Hepatocyte (in vitro differentiated cells): ENCODE measurements at places on chromosomes 6 and 20. TPM values are rescaled to one million over a fixed set of nuclear protein-coding genes. Genes with fewer than 3 reads are reported as not detected.

Gene LGSN
- total RNA-seq: 4.1 and 6.1 TPM in 2 replicates

Gene SMPDL3A
- 124 and 126 TPM in 2 replicates for total RNA-seq

Gene CPXM1
- 47.9 and 57.8 TPM in 2 replicates for total RNA-seq

GRCh38 chr20:15902493-15902892 lies 670.8 kb downstream of the KIF16B start:
- DNase-seq: no peak

DNA sequence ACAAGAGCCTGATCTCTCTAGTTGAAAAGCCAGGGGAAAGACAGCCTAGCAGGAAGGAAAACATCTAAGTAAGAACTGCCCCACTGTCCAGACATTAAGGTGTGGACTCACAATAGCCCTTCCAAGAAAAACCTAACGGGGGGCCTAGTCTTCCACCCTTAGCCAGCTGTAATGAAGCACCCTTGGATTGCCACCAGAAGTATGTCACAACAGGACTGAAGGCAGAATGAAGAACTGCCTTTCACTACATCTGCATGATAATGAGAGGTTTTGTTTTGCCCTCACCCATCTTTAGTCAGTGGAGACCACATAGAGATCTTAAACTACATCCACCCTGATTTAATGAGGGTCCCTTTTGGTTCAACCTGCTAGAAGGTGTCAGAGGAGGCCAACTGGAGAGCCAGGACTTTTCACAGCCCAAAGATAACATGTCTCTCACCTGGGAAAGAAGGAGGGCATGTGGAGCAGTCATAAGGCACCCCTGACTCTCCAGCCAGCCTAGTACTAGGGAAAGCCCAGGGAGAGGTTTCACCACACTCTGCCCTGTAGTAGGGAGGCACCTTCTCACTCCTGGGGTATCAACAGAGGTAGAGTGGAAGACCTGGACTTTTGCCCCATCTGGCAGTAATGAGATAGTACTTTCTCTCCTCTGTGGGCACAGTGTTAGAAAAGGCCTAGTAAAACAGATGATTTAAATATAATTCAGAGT lies 1017.4 kb upstream of the MANEA start:
- no peak for DNase-seq

DNA sequence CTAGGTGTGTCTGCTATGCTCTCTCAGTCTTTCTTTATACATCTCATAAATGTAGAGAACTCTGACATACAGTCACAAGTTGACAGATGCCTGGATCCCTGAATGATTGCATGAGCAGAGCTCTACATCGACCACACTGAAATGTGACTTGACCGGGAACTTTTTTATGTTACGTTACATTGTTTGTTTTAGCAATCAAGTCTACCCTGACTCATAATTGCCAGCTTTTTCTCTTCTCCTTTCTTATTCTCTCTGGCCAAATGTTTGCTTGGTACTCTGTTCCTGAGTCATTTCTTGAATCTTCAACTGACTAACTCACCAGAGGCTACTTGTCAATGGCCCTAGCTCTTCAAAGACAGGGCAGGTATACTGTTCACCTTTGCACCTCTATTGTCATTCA lies 213.6 kb upstream of the DTNBP1 start:
- peak; percentile 46 for DNase-seq

DNA sequence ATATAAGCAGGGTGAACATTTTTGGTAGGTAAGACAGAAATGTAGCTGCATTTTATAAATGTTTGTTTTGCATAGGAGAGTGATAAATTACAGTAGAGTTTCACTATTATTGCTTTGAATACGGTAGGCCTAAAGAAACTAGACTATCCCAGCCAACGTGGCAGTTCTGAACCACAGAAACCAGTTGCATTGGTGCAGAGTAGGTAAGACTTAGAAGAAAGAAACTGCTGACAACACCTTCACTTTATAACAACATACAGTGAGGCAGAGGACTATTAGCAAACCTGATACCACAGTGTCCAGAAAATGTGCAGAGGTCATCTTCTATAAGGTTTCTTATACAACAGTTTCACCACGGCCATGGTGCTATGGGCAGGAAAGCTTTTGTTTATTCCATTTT lies 566.1 kb downstream of the KIF16B start:
- DNase-seq: no peak

DNA sequence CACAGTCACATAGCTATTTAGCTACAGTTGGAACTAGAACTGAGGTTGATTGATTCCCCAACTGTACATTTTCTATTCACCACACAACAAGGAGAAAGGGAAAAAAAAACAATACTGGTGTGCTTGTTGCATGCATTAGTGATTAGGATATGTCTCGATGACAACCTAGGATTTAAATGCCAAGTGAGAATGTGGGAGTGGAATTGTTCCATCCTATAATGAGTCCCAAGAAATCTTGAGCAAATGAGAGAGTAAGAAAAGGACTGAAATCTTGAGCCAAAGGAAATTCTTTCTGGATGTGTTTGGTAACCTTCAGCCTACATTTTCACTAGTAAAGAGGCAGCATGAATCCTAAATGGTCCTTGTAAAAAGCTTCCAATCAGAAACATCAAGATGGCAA lies 232.7 kb downstream of the HIVEP2 start:
- no peak for DNase-seq

GRCh38 chr6:109897025-109897424 lies 81.1 kb upstream of the GPR6 start:
- DNase-seq: no peak

DNA sequence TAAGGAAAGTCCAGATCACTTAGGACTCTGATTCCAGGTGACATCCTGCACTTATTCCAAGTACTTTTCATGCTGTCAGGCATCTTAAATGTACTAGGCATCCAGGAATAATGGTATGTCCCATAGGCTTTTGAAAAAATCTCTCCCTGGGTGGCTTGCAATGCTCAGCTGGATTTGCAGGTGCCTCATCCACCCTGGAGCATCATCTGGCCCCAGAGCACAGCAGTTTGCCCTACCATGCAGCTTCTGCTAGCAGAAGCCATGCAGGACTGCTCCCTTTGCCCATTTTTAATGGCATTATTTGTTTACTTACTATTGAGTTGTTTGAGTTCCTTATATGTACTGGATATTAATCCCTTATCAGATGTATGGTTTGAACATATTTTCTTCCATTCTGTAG lies 45.2 kb downstream of the DZANK1 start:
- DNase-seq: no peak

DNA sequence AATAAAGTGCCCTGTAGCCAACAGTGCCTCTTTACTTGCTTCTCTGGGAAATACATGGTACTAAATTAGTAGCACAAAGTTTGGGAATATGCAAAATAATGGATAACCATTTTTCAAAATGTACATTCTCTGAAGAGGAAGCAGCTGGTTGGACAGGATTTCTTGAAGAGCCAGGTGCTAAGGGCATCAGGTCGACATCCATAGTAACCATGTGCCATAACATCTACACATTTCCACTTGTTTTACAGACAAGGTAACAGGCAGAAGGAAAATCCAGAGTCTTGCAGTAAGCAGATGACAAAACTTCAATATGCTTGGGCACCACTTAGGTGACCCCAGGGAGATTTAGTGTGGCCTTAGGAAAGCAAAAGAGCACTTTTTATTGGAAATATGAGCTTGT lies 36.5 kb upstream of the SMIM28 start:
- no peak for DNase-seq

DNA sequence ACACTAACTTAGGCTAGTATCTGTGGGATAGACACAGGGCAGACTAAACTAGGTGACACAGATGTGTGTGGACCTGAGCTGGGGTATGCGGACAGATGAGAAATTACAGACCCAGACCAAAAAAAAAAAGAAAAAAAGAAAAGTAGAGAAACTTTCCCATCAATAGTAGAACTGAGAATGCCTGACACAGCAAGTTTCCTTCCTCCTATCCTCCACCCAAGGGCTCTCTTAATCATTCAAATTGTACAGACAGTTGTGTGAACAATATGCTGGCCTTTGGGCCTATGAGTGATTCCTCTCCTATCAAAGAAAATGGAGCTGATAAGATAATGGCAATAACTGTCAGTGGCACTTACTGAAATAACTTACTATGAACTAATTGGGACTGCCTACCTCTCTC lies 226.7 kb upstream of the PRDM1 start:
- no peak for DNase-seq

GRCh38 chr6:36000451-36000850 lies 24.0 kb downstream of the SLC26A8 start:
- no peak for DNase-seq

DNA sequence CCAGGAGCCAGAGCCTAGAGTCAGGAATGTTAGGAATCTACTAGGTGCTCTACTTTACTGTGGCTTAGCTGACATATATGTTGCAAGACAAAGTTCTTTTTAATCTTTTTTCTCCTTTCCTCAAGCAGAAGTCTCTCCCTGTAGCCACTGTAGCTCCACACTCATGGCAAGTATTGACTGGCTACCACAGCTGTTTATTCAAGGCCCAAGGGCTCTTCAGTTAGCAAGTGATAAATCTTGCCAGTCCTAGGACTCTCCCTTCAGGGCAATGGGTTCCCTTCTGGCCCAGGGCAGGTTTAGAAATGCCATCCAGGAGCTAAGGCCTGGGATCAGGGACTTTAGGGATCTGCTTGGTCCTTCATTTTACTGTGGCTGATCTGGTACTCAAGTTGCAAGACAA lies 82.0 kb upstream of the TNFRSF21 start:
- no peak for DNase-seq

- DNase-seq: no peak
Observed at GRCh38 chr6:52328729-52329128, 33.2 kb upstream of the PAQR8 start.

GRCh38 chr6:25627001-25627400 lies 25.0 kb upstream of the SCGN start:
- no peak for DNase-seq

DNA sequence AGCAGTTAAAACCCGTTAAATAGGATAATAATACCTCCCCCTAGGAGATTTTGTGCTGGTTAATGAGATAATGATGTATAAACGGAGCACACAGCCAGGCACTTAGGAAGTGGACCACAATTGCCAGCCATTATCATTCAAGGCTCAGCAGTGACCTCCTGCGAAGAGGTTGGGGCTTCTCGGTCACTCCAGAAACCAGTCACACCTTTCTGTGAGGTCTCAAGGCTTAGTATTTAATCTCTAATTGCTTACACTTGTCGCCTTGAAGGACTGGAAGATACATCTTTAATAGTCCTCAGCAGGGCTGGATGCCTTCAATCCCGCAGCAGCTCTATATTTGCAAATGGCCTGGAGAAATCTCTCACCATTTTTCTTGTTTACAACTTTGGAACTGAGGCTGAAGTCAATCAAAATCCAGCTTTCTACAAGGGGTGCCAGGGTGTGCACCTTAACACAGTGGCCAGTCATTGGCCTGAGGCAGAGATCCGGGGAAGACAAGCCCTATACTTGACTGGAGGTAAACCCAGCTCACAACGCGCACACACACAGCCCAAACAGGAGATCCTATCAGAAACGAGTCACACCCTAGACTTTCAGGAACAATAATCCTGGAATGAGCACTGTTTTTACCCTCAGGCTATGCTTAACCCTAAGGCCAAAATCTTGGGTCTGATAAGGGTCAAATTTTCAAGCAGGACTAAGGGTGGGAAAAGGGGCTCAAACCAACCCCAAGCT lies 1.2 kb downstream of the POU5F1 start:
- DNase-seq: no peak

DNA sequence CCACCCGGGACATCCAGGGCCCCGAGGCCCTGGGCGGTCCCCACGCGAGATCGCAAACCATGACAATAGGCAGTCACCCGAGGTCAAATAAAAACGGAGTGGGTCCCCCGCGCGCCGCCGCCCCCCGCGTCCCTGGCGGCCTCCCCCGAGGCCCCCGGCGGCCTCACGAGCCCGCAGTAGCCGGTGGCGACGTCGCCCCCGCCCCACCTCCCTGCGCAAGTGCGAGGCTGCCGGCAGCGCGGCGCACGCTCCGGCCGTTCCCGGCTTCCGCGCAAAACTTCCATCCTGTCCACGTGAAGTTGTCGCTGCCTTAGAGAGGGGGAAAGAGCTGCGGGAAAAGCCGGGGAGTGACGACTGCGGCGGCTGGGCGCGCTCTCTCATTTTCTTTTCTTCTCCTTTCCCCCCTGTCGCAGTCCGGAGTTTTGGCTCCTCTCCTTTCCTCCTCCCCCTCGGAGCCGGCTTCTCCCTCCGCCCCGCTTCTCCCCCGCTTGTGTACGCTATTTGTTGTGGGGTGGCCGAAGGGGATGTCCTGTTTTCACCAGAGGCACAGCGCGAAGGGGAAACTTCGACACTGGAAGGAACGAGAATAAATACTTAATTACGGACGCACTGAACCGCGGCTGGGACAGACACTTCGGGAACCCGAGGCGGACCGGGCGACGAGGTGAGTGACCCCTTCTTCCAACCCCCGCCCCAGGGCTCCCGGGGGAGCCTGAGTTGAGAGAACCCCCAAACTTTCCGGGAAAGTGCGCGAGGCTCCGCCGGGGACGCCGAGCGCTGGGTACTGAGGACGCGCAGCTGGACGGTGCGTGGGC lies at the start of gene EYA4:
Gene EYA4 (plus strand): TSS at position 272 of the 815 bp plus-strand sequence. CDS start 33,424 bp downstream, outside the sequence.
- DNase-seq: peak; percentile 27

DNA sequence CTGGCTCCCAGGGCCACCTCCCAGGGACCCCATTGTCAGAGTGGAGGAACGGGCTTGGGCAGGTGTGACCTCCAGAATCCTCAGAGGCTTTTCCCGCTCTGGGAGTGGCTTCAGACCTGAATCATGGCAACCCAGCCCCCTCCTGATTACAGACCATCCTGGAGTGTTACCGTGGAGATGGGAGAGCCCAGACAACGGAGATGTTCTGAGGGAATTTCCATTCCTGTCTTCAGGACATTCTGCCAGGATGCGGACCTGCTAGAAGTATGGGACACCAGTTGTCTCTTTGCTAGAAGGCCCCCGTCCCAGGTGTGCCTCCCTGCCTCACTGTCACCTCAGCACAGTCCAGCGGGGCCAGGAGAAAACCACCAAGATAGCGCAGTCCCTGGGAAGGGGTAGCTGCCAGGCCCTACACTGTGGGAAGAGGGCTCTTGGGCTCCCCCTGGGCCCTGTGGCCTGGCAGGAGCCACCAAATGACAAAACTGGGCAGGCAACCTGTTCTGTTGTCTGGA lies 109.9 kb downstream of the PSMB1 start:
- no peak for DNase-seq

DNA sequence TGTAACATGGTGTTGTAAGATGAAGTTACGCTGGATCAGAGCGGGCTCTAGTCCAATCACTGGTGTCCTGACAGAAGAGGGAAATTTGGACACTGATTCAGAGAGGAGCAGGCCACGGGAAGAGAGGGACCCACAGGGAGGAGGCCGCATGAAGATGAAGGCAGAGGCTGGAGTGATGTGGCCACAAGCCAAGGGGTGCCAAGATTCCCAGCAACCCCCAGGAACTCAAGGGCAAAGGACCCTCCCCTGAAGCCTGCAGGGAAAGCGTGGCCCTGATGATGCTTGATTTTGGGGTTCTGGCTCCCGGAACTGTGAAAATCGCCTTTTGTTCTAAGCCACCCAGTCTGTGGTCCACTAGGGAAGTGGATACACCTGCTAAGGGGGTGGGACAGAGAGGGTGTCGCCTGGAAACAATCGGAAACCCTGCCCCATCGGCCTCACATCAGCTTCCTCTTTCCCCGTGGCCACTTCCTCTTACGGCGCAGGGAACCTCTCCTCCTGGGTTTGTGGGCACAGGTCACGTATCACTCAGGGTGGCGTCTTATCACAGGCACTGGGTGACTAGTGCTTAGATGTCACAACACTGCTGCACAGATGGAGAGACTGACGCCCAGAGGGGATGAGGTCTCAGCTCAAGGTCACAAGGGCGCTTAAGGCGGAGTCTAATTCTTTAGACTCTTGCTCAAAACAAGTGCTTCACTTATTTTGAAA lies 58.0 kb downstream of the SULF2 start:
- DNase-seq: no peak
